ENCODE measurements at places on chromosomes 2 and 18.

- DNase-seq, result no peak
Observed at GRCh38 chr2:118492335-118492734, 355.1 kb downstream of the EN1 start.

- no peak for DNase-seq
Observed at GRCh38 chr18:49028801-49029506, 78.2 kb upstream of the SMAD7 start.

DNA sequence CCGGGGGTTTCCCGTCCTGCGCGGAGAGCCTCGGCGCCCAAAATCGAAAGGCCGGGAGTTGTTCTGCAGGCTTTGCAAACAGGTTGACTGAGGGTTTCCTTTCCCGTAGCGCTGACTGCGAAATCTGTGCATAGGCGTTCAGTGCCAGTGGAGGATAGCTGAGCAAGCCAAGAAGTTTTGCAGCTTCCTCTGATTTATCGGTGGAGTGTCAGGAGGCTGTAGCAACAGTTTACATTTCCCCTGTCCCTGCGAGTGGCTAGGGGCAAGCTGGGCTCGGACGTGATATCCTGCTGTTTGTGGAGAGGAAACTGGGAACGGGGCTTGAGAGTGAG, 694 bp downstream of the THSD7B start:
- no peak for DNase-seq

- DNase-seq, result no peak
Observed at GRCh38 chr2:219128396-219128795, 32.2 kb downstream of the NHEJ1 start.

DNA sequence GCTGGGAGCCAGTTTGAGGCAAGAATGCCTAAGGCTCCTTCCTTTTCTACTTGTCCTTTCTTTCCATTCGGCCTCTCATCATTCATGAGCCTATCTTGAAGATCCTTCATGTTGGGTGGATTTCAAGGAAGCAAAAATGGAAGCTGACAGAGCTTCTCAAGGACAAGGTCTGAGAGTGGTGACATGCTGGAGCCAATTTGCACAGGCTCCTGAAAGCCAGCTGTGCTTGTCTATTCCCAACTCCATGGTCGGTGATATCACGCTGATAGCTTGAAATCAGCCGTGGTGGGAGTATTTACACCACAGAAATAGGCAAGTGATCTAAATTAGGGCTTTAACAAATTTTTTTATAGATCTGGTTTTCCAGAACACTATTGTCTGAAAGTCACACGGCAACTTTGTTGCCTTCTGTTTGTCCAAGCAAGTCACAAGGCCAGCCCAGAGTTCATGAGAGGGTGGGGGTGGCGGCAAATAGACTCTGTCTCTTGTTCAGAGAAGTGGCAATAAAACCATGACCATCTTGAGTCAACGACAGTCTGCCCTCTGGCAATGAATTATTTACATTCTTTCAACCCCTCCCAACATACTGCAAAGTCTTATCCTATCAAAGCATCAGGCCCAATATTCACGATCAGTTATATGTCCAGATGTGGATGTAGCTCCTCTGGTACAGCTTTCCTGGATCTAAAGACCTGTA, 49.9 kb upstream of the SLC35F5 start:
- DNase-seq, result no peak

- DNase-seq, result no peak
Observed at GRCh38 chr18:26840965-26841364, 24.5 kb downstream of the AQP4 start.

GRCh38 chr2:217336694-217337093, 476.8 kb upstream of the TNP1 start:
- DNase-seq, result no peak

- no peak for DNase-seq
Observed at GRCh38 chr18:22223254-22223964, 54.0 kb downstream of the GATA6 start.

GRCh38 chr2:241659150-241659739, 21.8 kb downstream of the ATG4B start:
- DNase-seq, result no peak

- DNase-seq, result no peak
Observed at GRCh38 chr2:32363597-32363996, 6.8 kb downstream of the BIRC6 start.

GRCh38 chr2:62724886-62725711, 19.6 kb downstream of the EHBP1 start:
- no peak for DNase-seq

DNA sequence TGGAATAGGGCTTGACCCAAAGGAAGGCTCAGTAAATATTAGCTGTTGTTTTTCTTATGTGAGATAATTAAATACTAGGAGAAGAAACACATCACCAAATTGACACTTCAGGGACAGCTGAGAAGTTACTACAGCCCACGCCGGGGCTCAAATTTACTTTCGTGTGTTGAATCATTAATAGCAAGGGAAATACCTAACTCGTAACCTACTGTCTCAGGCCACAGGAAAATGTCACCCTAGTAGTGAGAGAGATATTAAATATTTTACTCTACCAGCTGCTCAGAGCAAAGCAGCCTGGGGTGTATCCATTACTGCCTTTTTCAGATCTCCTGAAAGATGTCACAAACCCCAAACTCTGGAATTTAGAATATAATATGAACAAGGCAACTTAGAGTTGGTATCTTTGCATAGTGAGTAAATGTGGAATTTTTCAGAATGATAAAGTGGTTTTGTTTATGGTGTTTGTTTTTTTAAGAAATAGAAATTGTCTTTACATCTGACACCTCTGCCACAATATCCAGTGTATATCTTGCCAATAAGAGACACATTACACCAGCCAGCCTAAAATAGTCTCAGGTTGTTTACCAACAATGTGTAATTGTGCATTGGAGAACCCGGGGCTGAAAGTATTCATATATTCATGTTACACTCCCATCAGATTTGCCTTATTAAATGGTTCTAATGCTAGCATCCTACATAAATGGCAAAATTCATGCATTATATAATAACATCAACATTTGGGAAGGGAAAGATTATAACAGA, 48.4 kb downstream of the ATP8B1 start:
- DNase-seq, result no peak

- no peak for DNase-seq
Observed at GRCh38 chr2:57906152-57906732, 140.4 kb upstream of the VRK2 start.

GRCh38 chr2:162308747-162309503, 9.6 kb downstream of the IFIH1 start:
- no peak for DNase-seq

DNA sequence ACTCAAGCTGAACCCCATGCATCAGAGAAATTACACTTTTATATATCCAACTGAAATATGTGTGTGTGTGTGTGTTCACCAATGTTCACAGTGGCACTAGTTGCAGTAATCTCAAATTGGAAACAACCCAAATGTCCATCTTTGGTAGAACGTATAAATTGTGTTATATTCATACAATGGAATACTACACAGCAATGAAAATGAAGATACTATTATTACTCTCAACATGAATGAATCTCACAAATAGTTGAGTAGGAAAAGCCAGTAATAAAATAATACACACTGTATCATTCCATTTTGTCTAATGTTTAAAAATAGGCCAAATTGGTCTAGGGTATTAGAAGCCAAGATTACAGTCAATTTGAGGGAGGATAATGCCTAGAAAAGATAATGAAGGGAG, 48.0 kb upstream of the NFE2L2 start:
- no peak for DNase-seq

DNA sequence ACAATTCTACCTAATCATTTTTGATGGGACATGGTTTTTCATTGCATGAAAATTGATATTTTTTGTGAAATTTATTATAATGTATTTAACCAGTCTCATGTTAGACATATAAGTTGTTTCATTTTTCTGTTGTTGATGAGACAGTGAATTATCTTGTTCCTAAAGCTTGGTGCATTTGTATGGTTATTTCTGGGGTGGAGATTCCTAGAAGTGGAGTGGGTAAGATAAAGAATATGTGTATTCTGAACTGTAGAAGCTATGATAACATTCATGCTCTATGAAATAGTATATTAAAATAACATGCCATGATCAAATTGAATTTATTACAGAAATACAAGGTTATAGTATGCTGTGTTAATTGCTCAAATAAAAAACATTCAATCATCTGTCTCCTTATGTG, 69.2 kb downstream of the BOLA3 start:
- DNase-seq, result no peak

DNA sequence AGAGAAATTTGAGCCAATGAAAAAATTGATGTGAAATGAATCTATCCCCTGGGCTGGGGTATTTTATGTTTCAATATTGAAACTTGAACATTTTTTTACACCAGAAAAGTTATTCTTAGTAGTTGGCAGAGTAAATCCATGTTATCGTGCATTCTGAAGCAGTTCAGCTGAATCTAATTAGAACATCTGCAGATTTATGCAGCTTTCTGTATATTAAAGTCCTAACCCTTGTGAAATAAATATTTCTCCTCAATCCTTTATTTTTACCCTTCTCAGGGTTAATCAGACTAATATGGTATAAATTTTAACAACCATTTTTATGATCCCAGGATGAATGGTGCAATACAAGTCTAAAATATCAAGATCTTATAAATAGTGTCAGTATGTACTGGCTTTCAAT, 69.5 kb downstream of the CDH20 start:
- DNase-seq, result no peak

GRCh38 chr2:40367652-40368051, 84.2 kb downstream of the SLC8A1 start:
- no peak for DNase-seq

GRCh38 chr18:75880925-75881504, 453.5 kb upstream of the SMIM21 start:
- DNase-seq, result no peak

Measured in stimulated activated CD8-positive, alpha-beta memory T cell treated with anti-CD3 and anti-CD28 coated beads, Interleukin-2, amount 100 ng/mL, for 1 hour (primary cell).